ENCODE measurements at places on chromosomes 7 and 10. TPM values are rescaled to one million over a fixed set of nuclear protein-coding genes. Genes with fewer than 3 reads are reported as not detected.

Gene PKD2L1
- not detected for total RNA-seq

Gene CPXM2
- not detected for total RNA-seq

Gene INHBA
- 0.53 TPM for total RNA-seq

Gene CYP2C8
- not detected for total RNA-seq

Gene ANXA8
- total RNA-seq: 1.8 TPM

Gene MYL10
- total RNA-seq: not detected

Gene PCGF6
- total RNA-seq: 10.5 TPM

Gene SLC16A12
- 0.29 TPM for total RNA-seq

Gene CPN1
- total RNA-seq: not detected

Gene BMPER
- total RNA-seq: 0.35 TPM

Gene LIPK
- not detected for total RNA-seq

Gene ARHGEF35
- total RNA-seq: 2.5 TPM

Gene ATRNL1
- total RNA-seq: under 0.01 TPM

Gene OR9A2
- total RNA-seq: not detected

Gene BTAF1
- total RNA-seq: 21.1 TPM

Gene ZMIZ2
- 7.1 TPM for total RNA-seq

Gene TMED4
- 126 TPM for total RNA-seq

Gene SLC16A9
- 1.1 TPM for total RNA-seq

Gene GARIN1A
- total RNA-seq: not detected

Gene CFAP70
- 0.29 TPM for total RNA-seq

Gene BRI3
- 45.2 TPM for total RNA-seq

Gene ENTPD1
- total RNA-seq: not detected

Gene DRGX
- not detected for total RNA-seq

Gene PLEKHS1
- not detected for total RNA-seq

Gene RBP3
- under 0.01 TPM for total RNA-seq
